SW480 (cell line): ENCODE measurements at places on chromosomes 1 and 21.

GRCh38 chr1:3561702-3562101, 49.6 kb downstream of the MEGF6 start:
- no peak for DNase-seq

DNA sequence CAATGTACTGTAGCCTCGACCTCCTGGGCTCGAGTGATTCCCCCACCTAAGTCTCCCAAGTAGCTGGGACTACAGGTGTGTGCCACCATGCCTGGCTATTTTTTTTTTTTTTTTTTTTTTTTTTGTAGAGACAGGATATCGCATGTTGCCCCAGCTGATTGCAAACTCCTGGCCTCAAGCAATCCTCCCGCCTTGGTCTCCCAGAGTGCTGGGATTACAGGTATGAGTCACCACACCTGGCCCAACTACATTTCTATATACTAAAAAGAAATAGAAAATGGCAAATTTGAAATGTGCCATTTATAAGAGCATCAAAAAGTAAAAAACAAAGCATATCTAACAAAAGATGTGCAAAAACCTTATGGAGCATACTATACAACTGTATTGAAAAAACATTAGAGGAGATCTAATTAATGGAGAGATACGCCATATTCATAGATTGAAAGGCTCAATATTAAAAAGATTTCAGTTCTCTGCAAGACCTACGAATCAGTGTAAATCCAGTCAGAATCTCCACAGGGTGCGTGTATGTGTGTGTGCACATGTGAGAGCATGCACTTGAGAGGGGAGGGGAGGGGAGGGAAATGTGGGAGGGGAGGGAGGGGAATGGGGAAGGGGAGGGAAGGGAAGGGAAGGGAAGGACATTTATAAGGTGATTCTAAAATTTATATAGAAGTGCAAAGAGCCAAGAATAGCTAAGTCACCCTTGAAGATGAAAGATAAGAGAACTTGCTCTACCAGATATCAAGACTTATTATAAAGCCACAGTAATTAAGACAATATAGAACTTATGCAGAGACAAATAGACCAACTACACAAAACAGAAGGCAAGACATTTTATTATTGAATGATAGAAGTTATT, 15.5 kb upstream of the PADI4 start:
- DNase-seq = no peak

GRCh38 chr21:35298757-35299156, 249.7 kb upstream of the RUNX1 start:
- no peak for DNase-seq

- peak; percentile 20 for DNase-seq
These were observed 45.3 kb downstream of the MRPL39 start for GRCh38 chr21:25561668-25562641.

DNA sequence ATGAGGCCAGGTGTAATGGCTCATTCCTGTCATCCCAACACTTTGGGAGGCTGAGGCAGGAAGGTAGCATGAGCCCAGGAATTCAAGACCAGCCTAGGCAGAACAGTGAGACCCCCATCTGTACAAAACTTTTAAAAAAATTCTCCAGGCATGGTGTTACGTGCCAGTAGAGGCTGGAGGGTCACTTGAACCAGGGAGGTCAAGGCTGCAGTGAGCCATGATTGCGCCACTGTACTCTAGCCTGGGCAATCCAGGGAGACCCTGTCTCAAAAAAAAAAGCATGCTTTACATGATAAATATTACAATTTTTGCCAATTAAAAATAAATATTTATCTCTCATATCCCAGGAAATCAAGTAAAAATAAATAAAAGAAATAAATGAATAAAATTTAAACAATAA, 17.6 kb upstream of the VPS45 start:
- DNase-seq = no peak

GRCh38 chr1:85616364-85616705, 35.8 kb downstream of the CCN1 start:
- no peak for DNase-seq

DNA sequence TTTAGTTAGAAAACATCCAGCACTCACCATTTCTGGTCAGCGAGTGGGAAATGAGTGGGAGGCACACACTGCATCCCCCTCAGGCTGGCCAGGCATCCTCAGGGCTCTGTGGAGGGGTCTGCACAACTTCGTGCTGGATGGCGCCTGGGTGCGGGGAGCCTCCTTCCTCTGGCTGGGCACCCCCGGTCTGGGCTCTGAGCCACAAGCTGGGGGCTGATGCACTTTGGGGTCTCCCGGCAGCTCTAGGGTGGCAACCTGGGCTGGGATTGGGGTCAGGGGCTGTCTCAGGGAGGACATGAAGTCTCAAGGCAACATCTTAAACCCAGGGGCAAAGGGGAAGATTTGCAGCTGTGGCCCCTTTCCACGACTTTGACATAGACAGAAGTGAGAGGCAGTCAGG, 23.5 kb downstream of the PRDM16 start:
- no peak for DNase-seq

GRCh38 chr1:154861607-154862094, 8.4 kb downstream of the KCNN3 start:
- no peak for DNase-seq

DNA sequence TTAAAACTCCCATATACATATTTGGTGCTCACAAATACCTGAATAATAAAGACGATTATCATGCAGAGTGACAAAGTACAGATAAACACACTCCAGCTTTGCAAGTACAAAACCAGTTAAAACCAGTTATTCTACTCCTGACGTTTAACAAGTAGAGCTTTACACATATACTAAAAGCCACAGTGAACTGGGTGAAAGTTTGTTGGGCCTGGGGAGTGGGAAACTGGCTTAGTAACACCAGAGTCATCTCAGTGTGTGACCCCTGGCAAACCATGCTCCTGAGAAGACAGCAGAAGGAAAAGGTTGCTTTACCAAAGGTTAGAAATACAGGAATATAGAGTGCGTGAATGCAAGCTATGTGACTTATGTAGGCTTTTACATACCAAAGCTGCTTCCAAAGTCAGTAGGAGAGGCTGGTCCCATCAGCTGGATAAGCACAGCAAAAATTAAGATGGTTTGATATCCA, 148.1 kb downstream of the NRIP1 start:
- no peak for DNase-seq

DNA sequence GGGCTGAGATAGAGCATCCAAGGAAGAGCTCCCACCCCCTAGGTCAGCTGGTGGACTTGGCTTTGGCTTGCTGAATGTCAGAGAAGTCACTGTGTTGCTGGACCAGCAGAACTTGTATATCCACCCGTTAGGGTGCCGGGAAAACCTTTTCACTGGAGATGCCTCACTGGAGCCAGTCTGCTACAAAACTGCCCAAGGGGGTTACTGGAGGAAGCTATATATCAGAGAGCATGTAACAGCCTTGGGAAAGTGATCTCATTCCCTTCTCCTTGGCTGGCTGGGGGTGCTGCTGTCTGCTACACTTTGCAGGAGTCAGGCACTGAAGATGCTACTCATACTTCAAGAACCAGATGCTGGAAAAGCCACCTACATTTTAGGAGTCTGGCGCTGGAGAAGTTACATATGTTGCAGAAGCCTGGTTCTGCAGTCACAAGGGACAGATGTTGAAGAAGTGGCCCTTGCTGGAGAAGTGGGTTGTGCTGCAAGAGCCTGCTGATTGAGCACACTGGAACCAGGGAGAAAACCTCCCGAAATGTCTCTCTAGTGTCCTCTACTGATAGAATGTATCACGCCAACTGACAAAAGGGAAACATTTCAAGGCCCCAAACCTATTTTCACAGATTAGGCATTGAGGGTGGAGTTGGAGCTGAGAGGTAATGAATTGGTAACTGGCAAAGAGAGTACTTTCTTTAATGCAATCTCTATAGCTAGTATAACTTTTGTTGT, 250.6 kb downstream of the SPATA17 start:
- DNase-seq = no peak

DNA sequence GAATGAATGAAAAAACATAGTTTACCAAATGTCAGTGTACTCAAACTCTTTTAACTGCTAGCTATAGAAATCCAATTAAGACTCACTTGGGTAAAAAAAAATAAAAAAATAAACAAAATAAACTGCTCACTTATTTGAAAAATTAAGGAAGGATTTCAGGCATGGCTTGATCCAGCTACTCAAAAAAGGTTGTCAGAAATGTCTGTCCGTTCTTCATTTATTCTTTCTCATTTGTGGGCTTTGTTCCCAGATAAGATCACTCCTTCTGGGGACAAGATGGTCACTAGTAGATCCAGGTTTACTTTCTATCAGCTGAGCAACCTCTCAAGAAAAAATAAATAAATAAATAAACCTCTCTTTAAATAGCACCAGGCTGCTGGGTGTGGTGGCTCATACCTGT, 26.1 kb upstream of the PAXBP1 start:
- no peak for DNase-seq

GRCh38 chr1:62304515-62304914, 14.7 kb downstream of the KANK4 start:
- no peak for DNase-seq

DNA sequence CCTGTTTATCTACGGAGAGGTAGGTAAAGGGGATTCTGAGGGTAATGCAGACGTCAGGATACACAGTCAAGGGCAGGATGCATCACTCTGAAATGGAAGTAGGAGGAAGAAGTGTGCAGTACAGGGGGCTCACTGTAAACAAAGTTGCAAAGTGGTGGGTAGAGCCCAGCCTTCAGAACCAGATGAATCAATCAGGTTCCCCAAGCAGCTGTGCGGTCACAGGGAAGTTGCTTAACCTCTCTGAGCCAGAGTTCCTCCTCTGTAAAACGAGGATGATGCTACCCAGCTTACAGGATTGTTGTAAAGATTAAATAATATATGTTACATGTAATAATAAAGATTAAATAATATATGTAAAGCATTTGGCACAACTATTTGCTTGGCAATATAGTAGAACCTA, 13.5 kb upstream of the MYOM3 start:
- DNase-seq = no peak

DNA sequence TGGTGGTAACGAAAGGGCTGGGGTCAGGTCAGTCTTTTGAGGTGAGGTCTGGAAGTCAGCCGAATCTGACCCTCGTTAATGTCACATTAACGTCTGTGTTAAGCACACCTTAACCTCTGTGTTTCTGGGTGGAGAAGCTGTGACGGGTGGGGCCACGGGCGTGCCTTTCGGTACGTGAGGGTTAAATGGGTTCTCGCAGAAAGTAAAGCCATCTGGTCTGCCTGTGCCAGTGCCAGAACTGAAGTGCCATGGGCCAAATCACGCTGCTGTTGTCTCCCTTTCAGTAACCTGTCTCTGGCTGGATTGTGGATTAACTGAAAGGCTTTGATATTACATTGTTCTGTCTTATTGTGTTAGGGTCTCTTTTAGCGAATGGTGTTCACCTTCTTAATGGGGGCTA, 14.4 kb downstream of the URB2 start:
- no peak for DNase-seq
